ENCODE measurements at places on chromosomes 2 and 18.

- no peak for DNase-seq
These were observed 1138.8 kb upstream of the NXPH2 start for GRCh38 chr2:139918982-139919381.

- no peak for DNase-seq
These were observed 144.2 kb downstream of the RTP5 start for GRCh38 chr2:242013771-242014170.

DNA sequence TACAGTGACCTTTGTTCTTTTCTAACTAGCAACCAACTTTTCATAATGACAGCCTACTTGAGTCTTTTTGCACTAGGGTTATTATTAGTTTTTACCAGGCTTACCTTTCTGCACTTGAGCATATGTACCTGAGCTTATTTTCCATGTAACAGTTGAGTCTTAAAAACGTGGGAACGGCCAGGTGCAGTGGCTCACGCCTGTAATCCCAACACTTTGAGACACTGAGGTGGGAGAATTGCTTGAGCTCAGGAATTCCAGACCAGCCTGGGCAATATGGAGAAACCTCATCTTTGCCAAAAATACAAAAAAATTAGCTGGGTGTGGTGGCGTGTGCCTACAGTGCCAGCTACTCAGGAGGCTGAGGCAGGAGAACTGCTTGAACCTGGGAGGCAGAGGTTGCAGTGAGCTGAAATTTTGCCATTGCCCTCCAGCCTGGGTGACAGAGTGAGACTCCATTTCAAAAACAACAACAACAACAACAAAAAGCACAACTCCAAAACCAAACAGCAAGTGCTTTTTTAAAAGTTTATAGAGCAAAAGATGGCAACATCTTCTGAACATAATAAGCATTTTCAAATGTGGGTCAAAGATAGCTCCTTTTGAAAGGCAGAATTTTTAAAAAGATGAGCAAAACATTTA, 57.1 kb upstream of the CD28 start:
- DNase-seq, result no peak

GRCh38 chr2:19207452-19207851, 151.0 kb downstream of the OSR1 start:
- no peak for DNase-seq

DNA sequence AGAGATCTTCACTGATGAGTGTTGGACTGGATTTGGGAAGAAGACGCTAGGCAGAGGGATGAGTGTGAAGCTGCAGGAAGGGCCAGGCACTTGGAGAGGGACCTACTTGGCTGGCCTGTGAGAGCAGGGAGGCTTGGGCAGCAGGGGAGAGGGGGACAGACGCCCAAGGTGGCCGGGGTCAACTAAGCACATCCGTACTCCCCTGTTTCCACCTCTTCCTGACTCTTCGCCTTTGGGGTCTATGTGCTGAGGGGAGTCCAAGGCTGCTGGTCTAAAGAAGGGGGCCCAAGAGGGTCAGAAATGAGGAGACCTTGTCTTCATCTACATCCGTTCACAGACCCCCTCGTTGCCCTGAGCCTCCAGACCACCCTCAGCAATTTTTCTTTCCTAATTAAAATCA, 16.7 kb downstream of the DPYSL5 start:
- DNase-seq, result no peak

- no peak for DNase-seq
These were observed 123.5 kb upstream of the HS6ST1 start for GRCh38 chr2:128442053-128442751.

GRCh38 chr2:9655441-9656269, 24.9 kb upstream of the YWHAQ start:
- DNase-seq, result no peak

GRCh38 chr2:132857319-132857718, 187.3 kb upstream of the LYPD1 start:
- DNase-seq, result no peak

DNA sequence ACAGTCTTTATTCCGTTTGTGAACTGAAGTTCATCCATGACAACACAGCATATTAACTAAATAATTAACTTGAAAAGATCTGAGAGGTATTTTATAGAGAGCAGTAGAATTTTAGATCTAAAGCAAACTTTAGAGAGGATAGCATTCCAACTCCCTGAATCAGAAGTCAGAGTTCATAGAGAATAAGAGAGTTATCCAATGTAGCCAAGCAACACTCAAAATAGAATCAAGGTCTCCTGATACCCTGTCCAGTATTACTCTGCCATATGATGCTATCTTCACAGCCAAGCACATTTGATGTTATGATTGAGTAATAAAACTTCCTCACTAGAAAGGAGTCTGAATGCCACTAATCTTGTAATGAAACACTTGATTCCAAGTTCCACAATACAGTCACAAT, 55.5 kb downstream of the RIT2 start:
- no peak for DNase-seq

DNA sequence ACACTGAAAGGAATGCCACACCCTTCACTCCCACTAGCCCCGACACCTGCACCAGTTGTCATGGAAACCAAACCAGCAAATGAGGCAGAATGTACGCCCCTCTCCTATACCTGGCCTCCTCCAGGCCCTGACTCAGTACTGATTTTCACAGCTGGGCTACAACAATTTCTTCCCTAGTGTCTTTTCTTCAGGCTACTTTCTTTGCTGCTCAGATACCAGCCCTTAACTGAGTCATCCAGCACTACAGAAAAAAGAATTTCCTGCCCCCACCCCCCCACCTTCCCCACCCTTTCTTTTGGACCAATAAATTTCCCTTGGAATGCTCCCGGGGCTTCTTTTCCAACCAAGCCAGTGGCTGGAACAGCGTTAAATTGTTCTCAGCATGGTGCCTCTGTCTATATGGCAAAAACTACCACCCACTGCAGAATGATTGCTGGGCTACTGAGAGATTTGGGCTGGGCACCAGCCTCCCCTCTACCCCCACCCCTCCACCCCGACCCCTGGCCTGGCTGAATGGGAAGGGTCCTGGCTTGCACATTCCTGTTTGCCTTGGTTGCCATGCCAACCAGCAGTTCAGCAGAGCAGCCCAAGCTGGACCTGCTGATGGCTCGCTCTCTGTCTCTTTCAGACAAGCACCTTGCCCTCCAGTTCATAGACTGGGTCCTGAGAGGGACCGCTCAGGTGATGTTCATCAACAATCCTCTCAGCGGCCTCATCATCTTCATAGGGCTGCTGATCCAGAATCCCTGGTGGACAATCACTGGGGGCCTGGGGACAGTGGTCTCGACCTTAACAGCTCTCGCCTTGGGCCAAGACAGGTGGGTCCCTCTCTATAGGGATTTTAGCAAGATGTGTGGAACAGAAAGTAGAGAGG, 11.3 kb downstream of the SLC14A2 start:
- no peak for DNase-seq

- DNase-seq, result no peak
These were observed 214.3 kb downstream of the RIT2 start for GRCh38 chr18:42901161-42901560.

GRCh38 chr18:57644540-57644939, 22.9 kb upstream of the NARS1 start:
- DNase-seq, result no peak

GRCh38 chr18:65659312-65659711, 91.5 kb upstream of the CDH7 start:
- no peak for DNase-seq

DNA sequence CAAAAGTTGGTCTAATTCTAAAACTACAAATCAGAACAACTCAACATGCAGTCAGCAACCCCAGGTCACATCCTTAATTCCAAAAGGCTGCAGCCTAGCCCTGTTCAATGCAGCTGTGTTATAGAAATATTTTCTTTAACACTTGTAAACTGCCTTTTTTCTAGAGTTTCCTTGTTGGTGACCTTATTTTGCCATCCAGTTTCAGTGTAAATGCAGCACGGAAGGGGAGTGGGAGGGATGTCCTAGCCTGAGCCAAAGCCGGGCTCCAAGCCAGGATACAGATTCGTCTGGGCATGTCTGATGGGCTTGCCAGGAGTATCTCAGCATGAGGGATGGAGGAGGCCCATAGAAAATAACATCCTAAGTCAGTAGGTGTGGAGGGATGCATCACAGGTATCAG, 17.7 kb upstream of the SP3 start:
- no peak for DNase-seq

GRCh38 chr2:206920310-206920709, 19.0 kb upstream of the CPO start:
- no peak for DNase-seq

DNA sequence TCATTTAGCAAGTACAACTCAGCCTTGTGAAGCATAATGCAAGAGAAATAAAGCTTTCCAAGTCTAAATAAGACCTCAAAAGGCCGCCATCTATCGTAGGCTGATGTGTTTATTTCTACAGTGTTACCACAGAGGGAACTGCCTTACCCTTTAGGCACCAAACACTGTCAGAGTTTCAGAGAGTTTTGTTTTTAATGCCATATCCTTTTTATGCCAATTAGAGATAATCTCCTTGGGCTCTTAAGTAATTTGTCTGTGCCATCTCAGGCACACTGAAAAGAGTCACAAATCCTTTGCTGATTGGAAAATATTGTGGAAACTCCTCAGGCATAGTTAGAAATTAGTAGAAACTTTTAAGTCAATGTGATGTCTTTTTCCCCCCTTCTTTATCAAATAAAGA, 797.1 kb downstream of the SLC4A3 start:
- no peak for DNase-seq
